ENCODE measurements at places on chromosomes 6 and 20.
A peak's percentile ranks its signal among the peaks of the same experiment; 100 is the strongest.

- no peak for DNase-seq
These were observed 52.6 kb downstream of the FIG4 start for GRCh38 chr6:109743739-109744138.

DNA sequence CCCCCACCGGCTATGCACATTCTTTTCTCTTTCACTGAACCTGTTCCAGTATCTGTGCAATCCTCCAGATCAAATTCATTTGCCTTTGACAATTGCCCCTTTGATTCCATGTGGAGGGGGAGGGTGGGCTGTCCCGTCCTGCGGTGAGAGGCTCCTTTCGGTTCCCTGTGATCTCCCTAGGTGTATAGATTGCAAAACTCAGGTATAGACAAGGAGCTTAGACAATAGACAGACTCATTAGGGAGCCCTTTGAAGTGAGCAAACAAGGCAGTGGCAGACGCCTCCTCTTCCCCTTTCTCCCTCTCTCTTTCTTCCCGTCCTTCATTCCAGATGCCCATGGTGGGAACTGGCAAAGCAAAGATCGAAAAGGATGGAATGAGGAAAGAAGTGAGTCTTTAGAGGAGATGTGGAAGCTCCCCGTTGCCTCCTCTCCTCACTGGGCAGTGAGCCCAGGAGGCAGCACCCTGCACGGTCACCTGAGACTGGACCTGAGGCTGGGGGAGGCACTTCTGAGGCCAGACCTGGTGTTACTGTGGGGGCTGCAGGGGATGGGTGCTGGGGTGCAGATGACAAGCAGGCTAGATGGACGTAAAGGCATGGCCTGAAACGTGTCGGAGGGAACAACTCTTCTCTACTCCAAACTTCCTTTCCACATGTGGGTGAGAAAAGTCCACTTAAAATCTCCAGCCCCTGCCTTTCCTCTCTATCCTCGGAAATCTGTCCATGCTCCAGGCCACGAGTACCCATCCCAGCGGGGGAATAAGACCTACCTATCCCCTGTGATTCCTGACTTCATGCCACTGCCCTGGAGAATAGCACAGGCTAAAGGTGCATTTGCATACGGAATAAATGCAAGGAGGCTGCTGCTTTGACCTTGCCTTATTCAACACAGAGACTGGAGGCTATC, 256.6 kb upstream of the FOXQ1 start:
- DNase-seq: no peak

GRCh38 chr6:351011-351866, 40.3 kb upstream of the IRF4 start:
- DNase-seq: no peak

GRCh38 chr20:61785567-61785816, 280.2 kb downstream of the TAF4 start:
- no peak for DNase-seq

- peak; percentile 57 for DNase-seq
These were observed 20.8 kb downstream of the DAAM2 start for GRCh38 chr6:39812853-39813533.

DNA sequence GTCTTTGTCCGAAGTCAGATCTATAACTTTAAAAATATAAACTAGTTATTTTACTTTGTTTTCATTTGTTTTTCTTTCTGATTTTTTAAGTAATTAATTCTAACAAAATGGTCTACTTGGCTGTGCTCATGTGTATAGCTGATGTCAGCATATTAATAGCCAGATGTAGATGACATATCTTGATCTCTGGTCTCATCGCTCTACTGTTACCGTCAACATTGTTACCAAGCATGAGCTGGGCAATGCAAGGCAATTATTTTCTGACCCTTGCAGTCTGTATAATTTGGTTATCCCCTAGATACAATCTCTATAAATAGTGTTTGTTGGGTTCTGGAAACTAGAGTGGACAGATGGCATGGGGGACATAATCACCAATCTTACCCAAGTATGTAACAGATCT, 151.6 kb upstream of the PTPRK start:
- DNase-seq: no peak

- DNase-seq: no peak
These were observed 33.0 kb downstream of the LMBRD1 start for GRCh38 chr6:69763763-69764162.

GRCh38 chr6:80250391-80250997, 144.0 kb downstream of the BCKDHB start:
- no peak for DNase-seq

- no peak for DNase-seq
These were observed 9.5 kb downstream of the NPEPL1 start for GRCh38 chr20:58702161-58702510.

- DNase-seq: no peak
These were observed 36.5 kb upstream of the TNFAIP3 start for GRCh38 chr6:137830511-137830911.

- DNase-seq: no peak
These were observed 87.7 kb downstream of the TFAP2C start for GRCh38 chr20:56716806-56717205.

GRCh38 chr20:35271904-35272303, 6.0 kb downstream of the MMP24OS start:
- DNase-seq: no peak

- no peak for DNase-seq
These were observed 219.9 kb upstream of the SSTR4 start for GRCh38 chr20:22815206-22815551.

GRCh38 chr6:17589406-17590096, 10.6 kb upstream of the FAM8A1 start:
- no peak for DNase-seq

- peak; percentile 8 for DNase-seq
These were observed 107.5 kb downstream of the SLC22A3 start for GRCh38 chr6:160455541-160456213.

GRCh38 chr20:38649275-38649891, 47.8 kb downstream of the ARHGAP40 start:
- peak; percentile 61 for DNase-seq

DNA sequence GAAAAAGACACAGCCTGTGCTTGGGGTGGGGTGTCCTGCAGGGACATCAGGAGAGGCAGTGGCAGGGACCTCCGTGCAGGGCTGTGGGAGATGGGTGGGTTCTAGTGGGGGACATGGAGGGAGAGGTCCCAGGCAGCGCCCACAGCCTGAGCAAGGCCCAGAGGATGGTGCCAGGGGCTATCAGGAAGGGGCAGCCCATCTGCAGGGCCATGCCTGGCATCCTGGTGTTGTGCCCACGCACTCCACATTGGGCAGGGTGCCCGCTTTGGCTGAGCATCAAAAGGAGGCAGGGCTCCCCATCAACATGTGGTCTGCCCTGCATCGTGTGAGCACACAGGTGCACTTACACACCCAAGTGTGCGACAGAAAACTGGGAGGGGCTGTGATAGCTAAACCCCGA, 184.3 kb upstream of the SNX9 start:
- no peak for DNase-seq

DNA sequence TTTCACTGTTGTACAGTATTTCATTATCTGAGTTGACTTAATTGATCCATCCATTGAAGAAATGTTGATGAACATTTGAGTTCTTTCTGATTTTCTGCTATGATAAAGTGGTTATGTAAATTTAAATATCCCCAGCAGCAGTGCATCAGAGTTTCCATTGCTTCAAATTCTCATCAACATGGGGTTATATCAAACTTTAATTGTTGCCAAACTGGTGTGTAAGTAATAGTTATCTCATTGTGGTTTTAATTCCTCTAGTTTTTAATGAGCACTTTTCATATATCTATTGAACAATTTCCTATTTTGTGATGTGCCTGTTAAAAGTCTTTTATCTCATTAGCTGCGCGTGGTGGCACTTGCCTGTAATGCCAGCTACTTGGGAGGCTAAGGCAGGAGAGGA, 18.1 kb downstream of the ZNFX1 start:
- no peak for DNase-seq

GRCh38 chr6:127202676-127203075, 64.0 kb upstream of the RNF146 start:
- no peak for DNase-seq

DNA sequence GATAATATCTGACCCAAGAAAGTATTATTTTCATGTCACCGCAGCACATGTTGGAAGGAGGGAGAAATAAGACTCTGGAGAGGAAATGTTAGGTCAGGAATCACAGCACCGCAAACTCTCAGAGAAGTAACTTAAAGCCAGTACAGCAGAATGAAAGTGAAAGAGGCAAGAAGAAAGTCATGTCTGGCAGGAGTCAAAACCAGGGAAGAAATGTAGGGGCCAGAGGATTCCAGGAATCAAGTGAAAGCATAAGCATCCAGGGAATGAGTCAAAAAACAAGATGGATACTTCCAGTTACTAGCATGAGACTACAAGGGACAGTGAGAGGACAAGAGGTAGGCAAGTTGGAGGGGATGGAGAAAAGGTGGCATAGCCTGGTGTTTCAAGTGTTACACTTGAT, 80.4 kb downstream of the AK9 start:
- DNase-seq: no peak

- DNase-seq: no peak
These were observed 119.4 kb downstream of the AIG1 start for GRCh38 chr6:143179901-143180612.

GRCh38 chr6:34602318-34603111, 46.4 kb upstream of the SPDEF start:
- no peak for DNase-seq

DNA sequence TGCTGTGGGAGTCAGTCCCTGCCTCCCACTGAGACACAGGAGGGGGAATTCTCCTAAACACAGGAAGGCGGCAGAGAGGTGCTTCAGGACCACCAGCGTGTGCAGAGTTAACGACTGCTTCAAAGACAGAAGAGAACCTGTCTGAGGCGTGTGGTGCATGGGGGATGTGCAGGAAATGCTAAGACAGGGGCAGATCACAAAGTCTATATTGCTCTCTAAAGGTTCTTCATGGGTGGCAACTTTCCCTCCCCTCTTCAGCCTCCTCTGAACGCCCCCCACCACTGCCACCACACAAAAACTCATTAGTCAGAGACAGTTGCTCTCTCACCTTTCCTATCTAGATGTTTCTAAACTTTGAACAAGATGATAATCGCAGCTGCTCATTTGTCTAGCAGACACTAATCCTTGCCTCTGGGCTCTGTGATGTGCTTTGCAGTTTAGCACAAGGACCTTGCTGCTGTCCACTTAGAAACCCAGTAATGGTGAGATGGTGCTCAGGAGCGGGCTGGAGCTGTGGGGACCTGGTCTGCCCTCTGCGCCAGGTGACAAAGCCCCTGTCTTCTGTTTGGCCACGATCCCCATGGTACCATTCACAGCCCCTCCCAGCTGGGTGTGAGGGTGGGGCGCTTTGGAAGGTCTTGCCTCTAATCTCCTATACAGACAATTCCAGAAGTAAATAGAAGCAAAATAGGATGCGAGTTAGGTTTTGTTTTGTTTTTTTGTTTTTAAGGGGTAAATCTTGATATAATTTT, 219.6 kb downstream of the NRN1 start:
- DNase-seq: no peak

DNA sequence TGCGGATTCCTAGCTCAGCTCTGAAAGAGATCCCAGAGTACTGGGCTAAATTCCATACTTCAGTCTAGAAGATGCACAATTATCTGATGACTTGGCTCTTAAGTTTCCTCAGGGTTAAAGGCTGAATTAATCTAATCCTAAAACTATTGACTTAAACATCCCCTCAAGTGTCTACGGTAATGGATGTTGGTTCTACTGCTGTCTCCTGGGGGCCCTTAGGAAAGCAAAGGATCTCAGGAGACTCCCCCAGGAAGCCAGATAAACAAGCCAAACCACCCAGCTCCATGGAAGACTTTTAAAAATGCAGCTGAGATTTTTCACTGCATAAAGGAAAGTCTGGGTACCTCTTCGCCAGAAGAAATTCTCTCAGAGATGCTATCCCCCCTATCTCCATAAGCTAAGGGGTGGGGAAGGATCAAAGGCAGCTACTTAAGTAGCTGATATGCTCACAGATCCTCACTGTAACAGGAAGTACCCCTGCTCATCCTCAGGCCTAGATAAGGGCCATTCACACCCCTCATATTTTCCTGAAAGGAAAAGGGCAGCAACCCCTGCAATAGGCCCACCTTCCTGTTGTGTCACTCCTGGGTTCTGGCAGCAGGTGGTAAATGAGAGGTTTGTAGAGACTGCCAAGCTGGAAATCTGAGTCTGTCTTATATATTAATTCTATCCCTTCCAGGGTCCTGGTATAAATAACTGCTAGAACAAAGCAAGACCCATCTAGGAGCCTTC, 9.3 kb downstream of the NDRG3 start:
- no peak for DNase-seq

DNA sequence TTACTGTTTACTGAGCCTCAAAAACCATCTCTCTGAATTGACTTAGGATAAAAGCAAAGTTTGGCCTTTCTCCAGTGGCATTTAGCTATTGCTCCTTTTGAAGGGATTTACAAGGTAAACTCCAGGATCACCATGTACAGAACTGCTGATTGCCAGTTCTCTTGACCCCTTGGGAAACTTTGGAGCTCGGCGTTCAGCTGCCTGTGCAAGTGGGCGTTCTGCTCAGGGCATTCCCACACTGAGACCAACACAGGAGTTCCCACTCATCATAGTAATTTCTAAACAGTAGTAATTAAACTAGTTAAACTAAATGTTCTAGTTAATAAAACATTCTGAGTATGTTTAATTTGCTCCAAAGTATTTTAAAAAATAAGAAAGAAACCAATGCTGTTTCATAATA, 14.9 kb downstream of the KCNQ5 start:
- no peak for DNase-seq

DNA sequence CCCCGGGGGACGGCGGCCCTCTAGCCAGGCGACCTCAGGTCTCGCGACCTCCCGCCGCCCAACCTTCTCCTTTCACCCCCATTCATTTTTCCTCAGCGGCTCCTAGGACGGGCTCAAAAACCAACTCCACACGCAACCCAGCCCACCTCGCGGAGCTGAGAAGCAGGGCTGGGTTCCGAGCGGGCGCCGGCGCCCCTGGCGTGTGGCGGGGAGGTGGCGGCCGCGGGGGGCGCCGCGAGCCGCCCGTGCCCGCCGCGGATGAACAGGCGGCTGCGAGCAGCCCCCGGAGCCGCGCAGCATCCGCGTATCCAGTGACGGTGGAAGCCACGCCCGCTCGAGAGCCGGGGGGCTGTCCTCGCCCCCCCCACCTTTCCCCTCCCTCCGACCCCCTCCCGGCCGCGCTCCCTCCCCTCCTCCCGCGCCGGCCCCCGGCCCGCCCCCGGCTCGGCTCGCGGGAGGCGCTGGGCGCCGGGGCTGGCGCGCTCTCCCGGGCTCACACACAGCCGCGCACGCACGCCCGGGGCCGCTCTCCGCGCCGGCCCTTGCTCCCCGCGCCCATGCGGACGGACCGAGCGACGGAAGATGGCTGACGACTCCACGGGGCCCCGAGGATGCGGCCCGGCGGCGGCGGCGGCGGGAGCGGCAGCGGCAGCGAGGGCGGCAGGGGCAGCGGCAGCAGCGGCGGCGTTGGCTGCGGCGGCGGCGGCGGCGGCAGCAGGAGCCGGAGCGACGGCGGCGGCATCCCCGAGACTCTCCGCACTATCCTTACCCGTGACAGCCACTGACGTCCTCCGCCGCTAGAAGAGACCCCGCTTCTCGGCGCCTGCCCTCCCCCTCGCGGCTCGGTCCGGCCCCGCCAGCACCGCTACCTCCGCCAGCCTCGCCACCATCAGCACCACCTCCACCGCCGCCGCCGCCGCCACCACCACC, at the start of gene SOBP:
SOBP (plus strand) TSS at position 482 of the 930 bp plus-strand sequence. CDS start 500 bp downstream, outside the sequence.
- peak; percentile 73 for DNase-seq

GRCh38 chr6:149227796-149228195, 89.7 kb upstream of the TAB2 start:
- no peak for DNase-seq
